ENCODE measurements at places on chromosomes 13 and 19.
A peak's percentile ranks its signal among the peaks of the same experiment; 100 is the strongest.

- peak; percentile 53 for DNase-seq
Observed at GRCh38 chr13:91544723-91545122, 146.3 kb downstream of the GPC5 start.

DNA sequence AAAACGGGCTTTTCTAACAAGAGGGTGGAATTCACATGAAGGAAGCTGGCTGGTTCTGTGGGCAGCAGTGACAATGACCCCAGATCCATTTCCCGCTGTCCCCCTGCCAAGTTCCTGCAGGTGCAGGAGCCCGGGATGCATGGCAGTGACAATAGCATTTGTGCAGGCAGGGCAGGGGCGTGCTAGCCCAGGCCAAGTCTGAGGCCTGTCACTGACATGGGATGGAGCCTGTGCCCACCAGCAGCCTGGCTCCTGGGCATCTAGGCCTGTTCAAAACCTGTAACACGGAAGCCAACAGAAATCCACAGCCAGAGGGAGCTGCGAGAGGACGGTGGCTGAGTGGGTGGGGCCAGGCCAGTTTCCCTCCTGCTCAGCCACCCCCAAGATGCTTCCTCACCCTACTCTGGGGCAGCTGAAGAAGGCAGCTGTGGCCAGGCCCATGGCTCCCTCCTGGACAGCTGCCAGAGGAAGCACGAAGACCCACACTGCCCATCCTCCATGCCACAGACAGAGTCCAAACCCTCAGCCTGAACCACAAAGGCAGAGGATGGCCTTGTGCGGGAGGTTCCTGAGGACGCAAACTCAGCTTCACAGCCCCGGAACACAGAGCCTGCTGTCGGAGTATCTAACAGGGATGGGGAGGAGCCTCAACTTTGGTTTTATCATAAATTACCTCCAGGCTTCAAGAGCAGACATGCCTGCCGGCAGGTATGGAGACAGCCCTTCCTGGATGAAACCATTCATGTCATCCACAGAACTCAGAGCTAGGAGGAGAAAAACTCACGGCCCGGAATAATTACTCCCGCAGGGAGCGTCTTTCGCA is 74.0 kb downstream of the CEBPG start:
- no peak for DNase-seq

GRCh38 chr13:44402899-44403445 is 29.3 kb downstream of the SERP2 start:
- no peak for DNase-seq

GRCh38 chr13:106471957-106472543 is 63.4 kb downstream of the EFNB2 start:
- no peak for DNase-seq

DNA sequence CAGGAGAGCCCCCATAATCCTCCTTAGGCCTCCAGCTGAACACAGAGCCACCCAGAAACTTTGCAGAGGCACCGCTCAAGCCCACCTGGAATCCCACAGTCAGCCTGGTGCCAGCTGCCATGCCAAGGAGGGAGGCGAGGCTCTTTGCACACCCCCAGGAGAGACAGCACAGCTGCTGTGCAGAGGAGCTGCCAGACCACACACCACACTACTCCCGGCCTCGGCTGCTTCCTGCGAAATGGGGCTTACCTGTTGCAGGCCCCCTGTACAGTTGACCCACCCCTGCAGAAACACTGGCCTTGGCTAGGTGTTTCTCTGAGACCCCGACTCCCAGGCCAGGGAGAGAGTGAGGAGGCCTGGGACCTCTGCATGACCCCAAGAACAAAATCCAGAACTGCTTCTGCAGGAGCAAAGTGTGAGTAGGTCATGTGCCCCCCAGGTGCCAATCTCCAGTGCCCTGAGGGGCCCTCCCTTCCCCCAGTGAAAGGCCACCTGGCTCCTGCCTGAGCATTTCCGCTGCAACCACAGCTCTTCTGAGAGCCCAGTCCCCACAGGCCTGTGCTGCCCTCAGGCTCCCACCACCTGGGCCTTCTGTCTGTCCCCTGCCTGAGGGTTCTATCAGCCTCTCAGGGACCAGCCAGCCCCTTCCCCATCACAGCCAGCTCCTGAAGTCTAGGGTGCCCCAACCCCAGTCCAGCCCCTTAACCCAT is 580.4 kb downstream of the UQCRFS1 start:
- DNase-seq: no peak

- no peak for DNase-seq
Observed at GRCh38 chr13:29472332-29472961, 123.0 kb downstream of the SLC7A1 start.

- DNase-seq: no peak
Observed at GRCh38 chr19:5580161-5580571, 12.4 kb upstream of the TINCR start.

- DNase-seq: no peak
Observed at GRCh38 chr19:29772696-29773095, 39.1 kb upstream of the CCNE1 start.

DNA sequence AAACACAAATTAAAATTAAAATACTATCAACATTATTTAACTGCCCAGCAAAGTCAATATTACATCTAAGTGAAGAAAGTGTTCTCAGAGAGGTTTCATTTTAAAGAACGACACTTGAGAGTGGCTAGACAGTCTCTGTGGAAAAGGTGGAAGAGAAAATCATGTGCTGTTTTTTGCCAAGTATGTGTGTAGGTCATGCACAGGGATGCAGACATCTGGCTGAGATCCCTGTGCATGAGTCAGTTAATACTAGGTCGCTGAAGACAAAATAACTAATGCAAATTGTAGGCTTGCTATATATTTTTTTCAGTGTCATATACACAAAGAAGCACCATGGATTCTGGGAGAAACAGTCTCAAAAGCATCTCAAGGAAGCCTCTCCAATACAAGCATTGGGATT is 44.3 kb upstream of the ENOX1 start:
- DNase-seq: no peak

DNA sequence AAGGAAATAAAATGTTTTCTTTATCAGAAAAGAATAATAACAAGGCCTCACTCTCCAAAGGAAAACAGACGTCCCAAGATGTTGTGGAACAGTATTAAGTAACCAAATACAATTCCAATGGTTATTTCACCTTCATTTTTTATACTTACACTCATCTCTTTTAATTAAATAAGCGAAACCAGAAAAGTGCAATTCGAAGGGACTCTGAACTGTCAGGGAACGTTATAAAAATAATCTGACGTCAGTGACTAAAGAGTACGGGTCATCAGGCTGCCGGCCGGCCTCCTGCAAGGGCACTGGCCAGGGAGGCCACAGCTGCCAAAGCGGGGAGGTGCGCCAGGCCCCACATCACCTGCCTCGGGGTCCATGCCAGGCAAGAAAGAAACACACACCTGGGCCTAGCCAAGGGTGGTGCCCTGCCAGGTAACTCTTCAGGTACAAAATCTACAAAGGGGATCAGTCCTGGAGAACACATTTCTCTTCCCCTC is 61.2 kb downstream of the CDADC1 start:
- DNase-seq: no peak

- no peak for DNase-seq
Observed at GRCh38 chr13:20696073-20696472, 7.4 kb upstream of the IL17D start.

- DNase-seq: no peak
Observed at GRCh38 chr13:106882246-106882645, 314.3 kb upstream of the ARGLU1 start.

- DNase-seq: no peak
Observed at GRCh38 chr13:74219566-74219965, 85.4 kb upstream of the KLF12 start.

DNA sequence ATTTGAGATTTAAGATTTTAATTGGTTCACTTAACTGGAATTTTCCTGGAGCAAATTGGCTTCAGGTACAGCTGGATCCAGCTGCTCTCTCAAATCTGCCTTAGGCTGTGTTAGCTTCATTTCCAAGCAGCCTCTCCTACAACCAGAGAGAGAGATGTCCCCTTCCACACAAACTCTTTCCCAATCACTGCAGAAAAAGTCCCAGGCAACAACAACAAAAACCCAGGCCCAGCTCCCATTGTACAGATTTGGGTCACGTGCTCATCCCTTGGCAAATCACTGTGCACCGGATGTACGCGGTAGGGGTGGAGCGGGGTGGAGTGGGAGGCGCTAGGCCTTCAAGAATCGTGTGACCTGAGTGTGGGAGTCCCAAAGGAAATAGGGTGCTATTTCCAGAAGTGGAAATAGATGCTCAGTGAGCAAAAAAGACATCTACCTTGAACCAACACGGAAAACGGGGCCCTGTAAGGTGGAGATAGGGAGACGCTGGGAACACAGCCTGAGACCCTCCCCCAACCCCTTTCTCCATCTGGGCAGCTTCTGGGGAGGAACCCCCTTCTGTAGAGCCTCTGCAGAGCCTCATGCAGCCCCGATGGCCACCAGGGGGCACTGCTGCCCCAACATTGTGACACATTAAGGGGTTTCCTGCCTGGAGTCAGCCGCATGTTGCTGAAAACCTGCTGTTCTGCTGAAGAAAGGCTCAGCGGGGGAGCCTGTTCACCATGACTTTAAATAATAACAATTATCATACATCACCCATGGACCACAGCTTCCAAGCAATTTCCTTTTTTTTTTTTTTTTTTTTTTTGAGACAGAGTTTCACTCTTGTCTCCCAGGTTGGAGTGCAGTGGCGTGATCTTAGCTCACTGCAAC is 25.4 kb downstream of the HPN start:
- DNase-seq: no peak

GRCh38 chr19:30783212-30783611 is 411.0 kb downstream of the ZNF536 start:
- no peak for DNase-seq

GRCh38 chr19:4362101-4362828 is 18.9 kb downstream of the MPND start:
- DNase-seq: no peak

GRCh38 chr19:10478476-10478875 is 24.7 kb downstream of the KEAP1 start:
- no peak for DNase-seq

DNA sequence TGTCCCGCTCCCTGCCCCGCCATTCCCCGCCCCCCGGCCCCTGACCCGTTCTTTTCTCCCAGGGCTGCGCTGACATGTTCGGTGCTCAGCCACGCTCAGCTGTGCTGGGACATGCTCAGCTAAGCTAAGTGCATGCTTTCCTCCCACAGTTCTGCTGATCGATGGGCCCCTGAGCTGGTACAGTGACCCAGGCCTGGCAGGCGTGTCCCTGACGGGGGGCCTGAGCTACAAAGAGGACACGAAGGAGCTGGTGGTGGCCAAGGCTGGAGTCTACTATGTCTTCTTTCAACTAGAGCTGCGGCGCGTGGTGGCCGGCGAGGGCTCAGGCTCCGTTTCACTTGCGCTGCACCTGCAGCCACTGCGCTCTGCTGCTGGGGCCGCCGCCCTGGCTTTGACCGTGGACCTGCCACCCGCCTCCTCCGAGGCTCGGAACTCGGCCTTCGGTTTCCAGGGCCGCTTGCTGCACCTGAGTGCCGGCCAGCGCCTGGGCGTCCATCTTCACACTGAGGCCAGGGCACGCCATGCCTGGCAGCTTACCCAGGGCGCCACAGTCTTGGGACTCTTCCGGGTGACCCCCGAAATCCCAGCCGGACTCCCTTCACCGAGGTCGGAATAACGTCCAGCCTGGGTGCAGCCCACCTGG is 3.7 kb downstream of the TNFSF9 start:
- DNase-seq: no peak

DNA sequence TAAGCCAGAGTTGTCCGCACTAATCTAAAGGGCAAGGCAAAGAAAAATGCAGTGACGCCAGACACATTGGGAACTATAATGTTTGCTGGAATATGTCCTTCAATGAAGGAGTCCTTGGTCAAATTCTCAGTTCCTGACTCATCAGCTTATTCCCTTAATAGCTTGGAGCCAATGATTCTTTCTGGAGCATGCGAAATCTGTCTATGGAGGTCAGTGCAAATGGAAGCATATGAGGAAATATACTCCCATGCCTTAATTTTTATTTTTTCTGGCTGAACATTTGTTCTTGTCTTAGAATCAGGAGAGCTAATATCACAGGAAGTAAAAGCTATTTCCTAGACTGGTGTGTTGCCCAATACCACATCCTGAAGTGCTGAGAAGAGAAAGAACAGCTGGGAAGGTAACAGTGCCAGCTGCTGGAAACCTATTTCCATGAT is 289.8 kb upstream of the SPRY2 start:
- no peak for DNase-seq

DNA sequence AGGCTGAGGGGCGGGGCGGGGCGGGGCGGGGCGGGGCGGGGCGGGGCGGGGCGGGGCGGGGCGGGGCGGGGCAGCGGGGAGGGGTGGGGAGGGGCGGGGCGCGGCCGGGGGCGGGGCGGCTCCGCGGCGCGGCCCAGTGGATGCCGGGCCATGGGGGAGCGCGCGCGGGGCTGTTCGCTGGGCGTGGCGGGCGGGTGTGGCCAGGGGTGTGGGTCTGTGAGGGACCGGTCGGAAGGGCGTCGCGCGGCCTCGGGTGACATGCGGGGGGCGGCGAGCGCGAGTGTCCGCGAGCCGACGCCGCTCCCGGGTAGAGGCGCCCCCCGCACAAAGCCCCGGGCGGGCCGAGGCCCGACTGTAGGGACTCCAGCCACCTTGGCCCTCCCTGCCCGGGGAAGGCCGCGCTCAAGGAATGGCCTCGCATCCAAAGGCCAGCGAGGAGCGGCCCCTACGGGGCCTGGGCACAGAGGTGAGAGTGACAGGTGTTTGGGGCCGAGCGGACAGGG is at the start of gene ZFP28:
TSS of gene ZFP28 (plus strand) at position 188 of the 503 bp plus-strand sequence. CDS start at position 259, 71 bp downstream.
- DNase-seq: no peak

- no peak for DNase-seq
Observed at GRCh38 chr13:62336507-62336906, 920.9 kb upstream of the PCDH20 start.

DNA sequence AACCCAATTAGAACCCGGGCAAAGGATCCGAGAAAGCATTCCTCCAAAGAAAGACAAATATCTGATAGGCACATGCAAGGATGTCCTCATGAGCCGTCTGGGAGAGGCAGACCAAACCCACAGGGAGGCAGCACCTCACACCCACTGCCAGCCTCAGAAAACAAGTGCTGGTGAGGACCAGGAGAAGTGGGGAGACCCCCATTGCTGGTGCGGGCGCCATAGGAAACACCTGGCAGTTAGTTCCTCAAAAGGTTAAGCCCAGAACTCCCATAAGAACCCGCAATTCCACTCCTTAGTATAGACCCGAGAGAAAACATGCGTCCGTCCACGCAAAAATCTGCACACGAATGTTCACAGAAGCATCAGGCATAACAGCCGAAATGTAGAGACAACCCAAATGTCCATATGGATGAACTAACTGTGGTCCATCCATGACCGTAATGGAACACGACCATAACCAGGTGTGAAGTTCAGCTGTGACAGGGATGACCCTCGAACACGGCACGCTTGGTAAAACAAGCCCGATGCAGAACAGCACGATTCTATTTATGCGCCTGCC is 7.9 kb downstream of the ZNF787 start:
- no peak for DNase-seq

GRCh38 chr13:31485183-31485582 is 254.1 kb upstream of the RXFP2 start:
- DNase-seq: no peak

GRCh38 chr19:35703343-35703742 is 1.0 kb upstream of the ZBTB32 start:
- no peak for DNase-seq

All from SIG-M5 (cell line).